ENCODE measurements at places on chromosomes 2 and 18. TPM values are rescaled to one million over a fixed set of nuclear protein-coding genes. Genes with fewer than 3 reads are reported as not detected.

ACKR3 gene
- 36.6 TPM for total RNA-seq

CHRND gene
- 0.11 TPM for total RNA-seq

ECEL1 gene
- total RNA-seq: 0.27 TPM

MRPL19 gene
- total RNA-seq: 46.9 TPM

GPBAR1 gene
- 1.2 TPM for total RNA-seq

LRRC30 gene
- not detected for total RNA-seq

CDC42EP3 gene
- total RNA-seq: 194 TPM
